Activated CD4-positive, alpha-beta T cell treated with anti-CD3 and anti-CD28 coated beads, Interleukin-2, amount 50 U/mL, for 16 hours (primary cell): ENCODE measurements at places on chromosomes 12 and 14.

DNA sequence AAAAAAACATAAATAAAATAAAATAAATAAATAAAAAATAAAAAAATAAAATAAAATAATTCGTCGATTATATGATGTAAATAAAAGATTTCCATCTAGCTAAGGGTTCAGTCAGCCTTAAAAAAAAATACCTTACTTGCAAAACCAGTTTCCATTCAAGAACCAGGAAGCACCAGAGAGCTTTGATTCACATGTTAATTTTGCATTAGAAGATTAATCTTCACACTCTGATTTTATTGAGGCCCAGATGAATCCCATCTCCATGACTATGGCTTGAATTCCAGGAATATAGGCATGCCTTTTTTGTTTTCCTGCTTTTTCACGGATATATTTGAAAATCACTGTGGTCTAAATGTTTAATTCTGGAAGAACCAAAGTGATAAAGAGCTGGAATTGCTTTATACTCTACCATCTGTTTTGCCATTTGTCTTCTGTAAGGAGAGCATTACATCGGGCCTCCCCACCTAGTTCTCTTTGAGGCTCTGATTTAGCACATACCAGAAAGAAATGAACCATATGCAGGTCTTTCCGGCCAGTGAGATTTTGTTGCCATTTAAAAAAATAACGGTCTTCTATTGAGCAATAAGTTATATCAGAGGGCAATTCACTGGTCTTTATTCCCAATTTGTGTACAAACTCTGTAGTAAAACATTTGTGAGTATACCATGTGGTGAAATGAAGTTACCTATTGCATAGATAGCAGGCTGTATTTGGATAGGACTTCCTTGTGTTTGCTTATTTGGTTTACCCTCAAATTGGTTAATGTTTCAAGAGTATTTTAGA, 175.5 kb downstream of the AEBP2 start:
- no peak for DNase-seq

- DNase-seq: peak; percentile 76
Measured at GRCh38 chr14:73472185-73473114, 14.1 kb upstream of the NUMB start.

DNA sequence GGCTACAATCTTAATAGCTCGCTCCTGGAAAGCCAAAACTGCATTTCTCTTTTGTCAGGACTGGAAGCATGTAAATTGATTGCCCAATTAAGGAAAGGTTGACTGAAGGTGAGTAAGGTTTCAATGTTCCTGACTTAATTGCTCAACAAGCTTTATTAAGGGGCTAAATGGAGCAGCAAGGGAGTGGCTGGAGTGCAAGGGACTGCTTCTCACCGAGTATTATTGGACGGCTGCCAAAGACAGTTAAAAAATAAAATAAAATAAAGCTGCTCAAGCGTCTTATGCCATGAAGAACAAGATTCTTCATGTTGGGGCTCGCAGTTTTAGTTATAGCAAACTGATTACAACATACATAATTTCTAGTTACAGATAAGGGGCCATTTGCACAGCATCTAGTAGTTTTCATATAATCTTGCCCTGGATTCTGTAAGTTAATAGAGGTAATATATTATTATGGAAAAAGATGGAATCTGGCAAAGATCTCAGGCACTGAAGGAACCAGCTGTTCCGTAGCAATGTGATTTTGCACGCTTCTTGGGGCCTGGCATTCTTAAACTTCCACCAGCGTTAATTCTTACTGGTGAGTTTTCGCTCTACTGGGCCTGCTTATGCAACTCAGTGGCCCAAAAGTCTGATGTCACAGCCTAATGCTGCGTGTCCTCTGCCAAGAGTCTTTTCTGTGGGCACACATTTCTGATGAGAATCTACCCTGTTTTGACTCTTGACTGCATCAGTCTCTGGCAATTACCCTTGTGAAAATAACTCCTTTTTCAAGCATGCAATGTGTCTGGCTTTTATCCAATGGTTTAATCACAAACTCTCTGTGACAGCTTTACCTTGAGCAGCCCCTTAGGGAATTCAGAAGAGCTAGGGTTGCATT, 108.5 kb downstream of the SLC38A1 start:
- no peak for DNase-seq

DNA sequence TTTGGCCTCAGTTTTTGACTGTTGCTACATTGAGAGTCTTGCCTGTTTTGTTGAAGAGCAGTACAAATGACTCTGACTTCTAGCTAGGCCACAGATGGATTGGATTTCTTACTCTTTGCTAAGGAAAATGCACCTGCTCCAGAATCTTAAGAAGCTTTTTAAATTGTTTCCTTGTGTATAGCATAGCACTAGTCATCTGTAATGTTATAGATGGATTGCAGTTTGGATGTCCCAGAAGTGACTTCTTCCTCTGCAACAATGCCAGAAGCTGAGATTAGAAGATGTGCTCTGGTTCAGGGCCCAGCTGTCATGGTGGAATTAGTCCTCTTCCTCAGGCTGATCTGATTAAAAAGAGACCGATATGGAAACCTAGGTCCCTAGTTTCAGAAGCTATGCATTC, 67.9 kb downstream of the DAAM1 start:
- no peak for DNase-seq

- DNase-seq: peak; percentile 76
Measured at GRCh38 chr12:2583091-2583497, 211.7 kb upstream of the FKBP4 start.
